ENCODE measurements at places on chromosomes 7 and 10.

DNA sequence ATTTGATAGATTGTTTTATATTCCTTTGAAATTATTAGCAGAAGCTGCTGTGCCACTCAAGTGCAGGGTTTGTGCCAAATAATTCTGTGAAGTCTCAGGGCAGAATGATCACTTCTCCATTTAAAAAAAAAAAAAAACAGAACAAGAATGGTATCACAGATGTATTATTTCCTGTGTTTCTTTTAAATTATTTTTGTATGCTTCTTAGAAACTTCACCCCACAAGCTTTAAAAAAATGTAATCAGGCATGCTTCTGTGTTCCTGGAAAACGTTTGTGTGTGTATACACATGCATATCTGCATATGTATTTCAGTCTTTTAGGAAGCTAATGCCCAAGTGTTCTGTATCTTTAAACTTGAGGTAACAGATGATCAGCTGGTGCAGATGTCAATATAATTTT lies 6.3 kb upstream of the CD36 start:
- DNase-seq = no peak

DNA sequence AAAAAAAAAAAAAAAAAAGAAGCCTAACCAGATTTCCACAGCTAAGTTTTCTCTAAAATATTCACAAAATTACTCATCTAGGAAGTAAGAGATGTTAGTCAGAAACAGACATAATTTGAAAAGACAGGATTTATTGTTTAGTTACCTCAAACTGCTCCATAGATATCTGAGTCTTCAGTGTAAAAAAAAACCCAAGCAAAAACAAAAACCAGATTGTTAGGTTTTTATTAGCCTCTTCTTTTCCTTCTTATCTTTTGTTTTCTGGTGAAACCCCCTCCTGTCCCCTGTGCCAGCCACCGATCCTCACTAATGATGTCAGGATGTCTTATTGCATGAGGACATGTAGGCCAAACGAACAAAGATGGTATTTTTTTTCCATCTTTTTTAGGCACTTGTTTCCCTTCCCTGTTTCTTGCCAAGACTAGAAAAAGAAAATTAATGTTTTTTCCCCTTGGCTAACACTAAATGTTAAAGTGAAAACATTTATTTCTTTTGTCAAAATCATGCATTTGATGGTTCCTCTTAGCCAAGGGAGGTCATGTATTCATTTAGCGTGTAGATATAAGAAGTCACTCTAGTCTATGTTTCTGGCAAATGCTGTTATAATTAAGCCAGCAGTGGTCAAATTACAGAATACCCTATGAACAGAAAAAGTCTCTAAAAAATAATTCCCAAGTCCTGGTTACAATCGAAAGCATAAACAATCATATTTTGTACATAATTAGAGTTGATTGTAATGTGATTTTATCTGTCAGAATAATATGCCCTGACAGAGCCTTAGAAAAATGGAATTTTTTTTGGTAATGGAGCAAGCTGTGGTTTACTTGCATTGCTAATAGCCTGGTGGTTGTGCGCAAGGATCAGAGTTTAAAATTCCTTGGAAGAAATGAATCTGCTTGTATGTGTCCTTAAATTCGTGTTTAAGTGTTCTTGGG lies 702.4 kb upstream of the FZD8 start:
- no peak for DNase-seq

DNA sequence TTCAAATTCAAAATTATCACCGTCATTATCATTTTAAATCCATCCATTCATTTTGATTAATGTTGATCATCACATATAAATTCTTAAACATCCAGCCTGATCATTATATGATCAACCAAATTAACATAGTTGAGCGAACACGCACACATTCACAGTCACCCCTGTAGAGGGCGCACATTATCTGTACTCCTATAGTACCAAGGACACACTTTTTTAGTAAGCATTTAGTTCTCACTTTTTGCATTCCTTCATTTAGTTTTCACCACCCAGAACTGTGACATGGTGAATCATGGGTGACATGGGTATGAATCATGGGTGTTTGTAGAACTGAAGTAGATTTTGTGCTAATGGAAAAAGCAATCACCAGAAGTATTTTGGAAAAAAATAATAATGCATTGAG lies 26.0 kb upstream of the ZNF735 start:
- no peak for DNase-seq

- DNase-seq = no peak
Observed at GRCh38 chr10:23088609-23089008, 6.8 kb upstream of the MSRB2 start.

DNA sequence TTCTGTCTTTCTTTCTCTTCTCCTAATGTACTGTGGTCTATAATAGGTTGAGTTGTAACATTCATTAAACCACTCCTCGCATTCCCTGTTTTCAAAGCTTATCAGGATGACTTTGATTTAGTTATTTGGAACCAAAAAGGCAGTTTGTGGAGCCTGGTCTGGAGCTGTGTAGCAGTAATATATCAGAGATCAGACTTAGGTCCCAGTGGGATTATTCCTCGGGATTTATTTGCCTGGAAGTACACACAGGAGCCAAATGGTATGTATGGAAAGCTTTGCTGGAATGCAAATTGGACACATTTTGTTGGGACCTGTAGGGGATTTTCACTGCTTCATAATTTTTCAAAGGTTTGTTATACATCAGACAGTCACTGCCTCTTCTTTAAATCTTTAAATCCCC lies 40.9 kb downstream of the GBF1 start:
- no peak for DNase-seq

DNA sequence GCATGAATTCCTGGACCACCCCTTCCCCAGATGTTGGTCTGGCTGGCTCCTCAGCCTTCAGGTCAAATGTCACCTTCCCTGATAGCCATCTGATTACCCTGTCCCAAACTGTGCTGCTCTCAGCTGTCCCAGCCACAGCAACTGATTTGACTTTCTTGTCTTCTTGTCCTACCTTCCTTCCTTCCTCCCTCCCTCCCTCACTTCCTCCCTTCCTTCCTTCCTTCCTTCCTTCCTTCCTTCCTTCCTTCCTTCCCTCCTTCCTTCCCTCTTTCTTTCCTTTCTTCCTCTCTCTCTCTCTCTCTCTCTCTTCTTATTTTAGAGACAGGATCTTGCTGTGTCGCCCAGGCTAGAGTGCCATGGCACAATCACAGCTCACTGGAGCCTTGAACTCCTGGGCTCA lies 242.5 kb downstream of the RPS24 start:
- DNase-seq = no peak

- DNase-seq = no peak
Observed at GRCh38 chr7:76354981-76355730, 3.6 kb downstream of the YWHAG start.

- DNase-seq = no peak
Observed at GRCh38 chr7:36306222-36306621, 83.4 kb upstream of the ANLN start.

GRCh38 chr7:79723833-79724618 lies 270.6 kb upstream of the MAGI2 start:
- no peak for DNase-seq

GRCh38 chr7:100804681-100805431 lies 22.5 kb downstream of the EPHB4 start:
- no peak for DNase-seq

GRCh38 chr7:141820067-141820466 lies 21.2 kb downstream of the PRSS37 start:
- no peak for DNase-seq

DNA sequence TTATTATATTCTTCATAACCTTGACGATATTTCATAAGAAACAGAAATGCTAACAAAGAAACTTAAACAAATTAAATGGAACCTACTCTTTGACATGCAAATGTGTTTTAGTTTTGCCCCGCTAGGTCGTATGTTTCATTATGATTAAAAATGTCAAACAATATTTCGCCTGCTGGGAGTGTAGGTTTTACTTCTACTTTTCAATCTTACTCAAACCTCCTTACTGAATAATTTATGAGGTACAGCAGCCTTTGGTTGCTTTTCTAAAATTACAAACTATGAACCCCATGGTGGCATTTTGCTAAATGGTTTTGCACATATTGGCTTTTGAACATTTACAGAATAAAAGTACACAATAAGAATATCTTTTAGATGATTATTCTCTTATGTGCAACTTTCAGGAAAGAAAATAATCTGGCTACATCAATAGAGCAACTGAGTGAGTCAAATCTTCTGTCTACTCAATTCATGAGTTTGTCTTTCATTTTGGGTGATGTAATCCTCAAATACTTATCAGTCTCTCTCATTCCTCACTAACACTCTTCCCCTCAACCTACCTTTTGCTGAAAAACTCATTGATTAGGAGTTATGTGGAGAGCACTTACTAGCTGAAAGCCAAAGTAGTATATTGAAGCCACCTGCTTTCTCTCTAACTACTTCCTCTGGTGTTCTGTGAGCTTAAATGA lies 1226.4 kb downstream of the XPNPEP1 start:
- no peak for DNase-seq

DNA sequence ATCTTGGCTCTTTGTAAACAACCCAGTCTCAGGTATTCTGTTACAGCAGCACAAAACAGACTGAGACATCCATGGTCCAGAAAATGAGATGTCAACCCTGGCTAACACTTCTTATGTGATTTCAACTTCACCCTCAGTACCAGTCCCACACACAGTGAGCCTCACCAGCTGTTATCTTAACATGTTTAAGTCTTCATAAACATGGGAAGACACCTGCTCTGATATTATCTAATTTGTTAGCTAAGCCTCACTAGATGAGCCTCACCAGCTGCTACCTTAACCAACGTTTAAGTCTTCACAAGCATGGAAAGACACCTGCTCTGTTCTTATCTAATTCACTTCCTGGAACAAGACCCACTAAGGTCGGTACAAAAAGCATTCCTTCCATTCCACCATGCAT lies 130.8 kb downstream of the CALN1 start:
- no peak for DNase-seq

DNA sequence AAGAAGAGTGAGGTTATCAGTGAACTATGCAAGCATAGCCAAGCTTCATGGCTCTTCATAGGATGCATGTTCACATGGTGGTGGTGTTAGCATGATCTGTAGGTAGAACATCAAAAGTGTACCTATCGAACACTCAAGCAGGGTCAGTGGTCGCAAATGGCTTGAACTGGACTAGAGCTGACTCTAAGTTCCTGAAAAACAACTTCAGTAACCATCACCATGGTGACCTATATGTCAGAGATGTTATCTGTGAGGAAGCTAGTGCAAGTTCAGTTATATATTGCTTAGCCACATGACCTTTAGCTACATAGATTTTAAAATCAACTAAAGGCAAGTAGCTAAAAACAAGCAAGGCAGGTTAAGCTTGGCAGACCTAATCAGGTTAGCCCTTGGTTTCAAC lies 163.1 kb upstream of the AGR3 start:
- DNase-seq = no peak

GRCh38 chr7:44621034-44621749 lies 14.8 kb downstream of the OGDH start:
- no peak for DNase-seq

- DNase-seq = peak; percentile 91
Observed at GRCh38 chr10:60944058-60944909, at the start of gene RHOBTB1. Gene RHOBTB1 (minus strand): TSS chr10:60944185. CDS start chr10:60911542, 32,643 bp downstream.

GRCh38 chr7:84202855-84203254 lies 8.3 kb upstream of the SEMA3A start:
- no peak for DNase-seq

DNA sequence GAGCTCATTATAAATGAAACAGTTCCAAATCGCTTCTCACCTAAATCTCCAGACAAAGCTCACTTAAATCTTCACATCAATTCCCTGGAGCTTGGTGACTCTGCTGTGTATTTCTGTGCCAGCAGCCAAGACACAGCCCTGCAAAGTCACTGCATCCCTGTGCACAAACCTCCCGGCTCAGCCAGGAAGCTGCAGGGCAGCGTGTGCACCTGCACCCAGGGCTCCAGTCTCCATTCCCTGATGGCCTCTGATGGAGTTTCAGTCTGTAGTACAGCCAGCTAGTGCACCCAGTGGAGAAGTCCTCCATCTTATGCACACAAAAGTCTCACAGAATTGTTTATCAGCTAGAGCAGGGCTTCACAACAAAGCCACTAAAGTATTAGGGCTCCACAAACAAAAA lies 51.1 kb upstream of the PRSS58 start:
- DNase-seq = no peak

GRCh38 chr7:157555944-157556641 lies 219.3 kb downstream of the DNAJB6 start:
- peak; percentile 13 for DNase-seq

- DNase-seq = no peak
Observed at GRCh38 chr7:93047514-93048099, 70.2 kb downstream of the SAMD9 start.

- DNase-seq = no peak
Observed at GRCh38 chr10:130146042-130146441, 9.9 kb downstream of the GLRX3 start.

Measured in kidney (tissue), 22 donors.